HepG2 (cell line): ENCODE measurements at places on chromosomes 6 and 20. TPM values are rescaled to one million over a fixed set of nuclear protein-coding genes. Genes with fewer than 3 reads are reported as not detected.
A peak's percentile ranks its signal among the peaks of the same experiment; 100 is the strongest.

DNA sequence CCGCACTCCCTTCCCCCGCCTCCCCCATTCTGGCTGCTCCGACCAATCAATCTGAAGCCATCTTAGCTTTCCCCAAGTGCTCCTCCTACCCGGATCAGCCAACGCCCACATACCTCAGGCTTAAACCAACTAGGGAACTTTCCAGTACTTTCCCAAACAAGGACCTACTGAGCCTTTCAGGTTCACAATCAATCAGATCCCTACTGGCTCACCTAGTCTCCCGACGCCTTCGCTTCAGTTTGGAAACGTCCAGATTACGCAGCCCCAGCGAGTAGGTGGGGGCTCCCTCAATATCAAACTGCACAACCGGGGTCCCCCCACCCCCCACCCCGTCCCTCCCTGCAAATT, 432 bp downstream of the HSPA1L start:
- peak; percentile 96 for DNase-seq

- DNase-seq: no peak
Observed at GRCh38 chr20:39777610-39778009, 815.5 kb downstream of the DHX35 start.

DNA sequence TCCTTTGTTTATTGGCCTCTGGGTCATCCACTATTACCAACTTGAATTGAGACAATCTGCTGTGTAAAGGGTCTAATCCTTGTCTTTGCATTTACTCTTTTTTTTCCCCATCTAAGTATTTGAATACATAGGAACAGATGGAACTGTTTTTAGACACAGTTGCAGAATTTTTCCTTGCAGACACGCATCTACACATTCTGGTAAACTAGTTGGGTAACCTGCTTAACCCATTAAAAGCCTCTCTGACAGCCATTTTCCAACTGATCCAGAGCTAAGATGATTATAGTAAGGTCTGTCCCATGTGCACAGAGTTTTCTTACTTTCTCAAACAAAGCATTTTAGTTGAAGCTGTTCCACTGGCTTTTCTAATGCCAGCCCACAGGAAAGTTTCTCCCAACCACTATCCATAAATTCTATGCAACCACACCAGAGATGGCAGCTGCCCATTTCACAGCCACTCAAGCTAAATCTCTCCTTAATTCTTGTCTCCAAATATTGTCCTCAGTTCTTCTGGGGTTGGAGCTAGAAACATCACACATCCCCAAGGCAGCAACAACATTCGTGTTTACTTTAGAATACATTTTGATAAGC, 492.1 kb downstream of the MAFB start:
- DNase-seq: no peak

The NMBR gene
- not detected in 2 replicates for total RNA-seq
